WTC11 (cell line): ENCODE measurements at places on chromosomes 3 and 15.
A peak's percentile ranks its signal among the peaks of the same experiment; 100 is the strongest.

GRCh38 chr3:45677033-45677446 lies 12.2 kb upstream of the SACM1L start:
- no peak for DNase-seq

GRCh38 chr3:115520241-115520640 lies 103.1 kb upstream of the GAP43 start:
- no peak for DNase-seq

DNA sequence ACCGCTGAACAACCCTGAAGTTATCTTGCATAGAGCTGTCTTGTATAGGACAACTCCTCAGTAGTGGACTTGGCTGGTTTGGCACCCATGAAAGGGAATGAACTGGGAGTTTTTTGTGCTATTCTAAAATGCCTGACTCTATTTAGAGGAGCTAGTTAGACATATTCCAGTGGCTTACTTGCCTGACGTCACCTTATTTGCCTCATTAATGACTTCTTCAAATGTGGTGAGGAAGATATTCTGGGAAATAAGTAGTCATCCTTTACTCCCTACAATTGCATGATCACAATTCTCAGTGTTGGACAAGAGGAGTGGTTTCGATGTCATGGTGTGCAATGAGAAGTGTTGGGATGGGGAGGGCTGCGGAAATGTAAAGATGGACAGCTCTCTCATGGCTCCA lies 509.2 kb upstream of the MDFIC2 start:
- DNase-seq, result no peak

- no peak for DNase-seq
These were observed 104.4 kb downstream of the TMCO5A start for GRCh38 chr15:38038659-38039442.

- DNase-seq, result no peak
These were observed 620 bp upstream of the PYGO1 start for GRCh38 chr15:55588815-55589115.

DNA sequence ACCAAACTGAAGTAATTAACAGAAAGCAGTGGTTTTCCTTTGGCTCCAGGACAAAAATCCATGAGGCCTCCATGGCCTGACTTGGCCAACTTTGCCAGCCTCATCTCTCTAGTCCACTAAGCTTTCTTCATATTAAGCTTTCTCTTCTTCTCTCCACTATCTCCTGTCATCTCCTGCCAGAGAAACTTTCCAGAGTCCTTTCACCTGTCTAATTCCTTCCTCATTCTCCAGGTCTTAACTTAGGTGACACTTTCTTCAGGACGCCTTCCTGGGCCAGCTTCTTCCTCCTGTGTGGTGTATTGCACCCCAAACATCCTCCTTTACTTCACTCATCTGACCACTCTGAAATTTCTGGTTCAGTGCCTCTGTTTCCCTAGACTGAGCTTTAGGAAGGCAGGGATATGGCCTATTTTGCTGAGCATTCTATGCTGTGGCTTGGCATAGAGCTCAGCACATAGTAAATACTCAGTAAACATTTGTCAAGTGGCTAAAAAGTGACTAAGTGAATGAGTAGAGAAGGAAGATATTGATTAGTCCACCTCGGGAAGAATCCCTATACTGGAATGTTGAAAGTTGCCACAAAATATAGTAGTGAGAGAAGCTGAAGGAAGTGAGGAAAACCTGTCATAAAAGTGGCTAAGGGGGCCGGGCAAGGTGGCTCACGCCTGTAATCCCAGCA lies 34.6 kb upstream of the IGF2BP2 start:
- no peak for DNase-seq

GRCh38 chr3:195227871-195228270 lies 43.1 kb downstream of the XXYLT1 start:
- DNase-seq, result no peak

GRCh38 chr15:37888356-37888755 lies 46.1 kb upstream of the TMCO5A start:
- no peak for DNase-seq

- peak; percentile 65 for DNase-seq
These were observed 87.3 kb upstream of the C15orf61 start for GRCh38 chr15:67433495-67434099.

DNA sequence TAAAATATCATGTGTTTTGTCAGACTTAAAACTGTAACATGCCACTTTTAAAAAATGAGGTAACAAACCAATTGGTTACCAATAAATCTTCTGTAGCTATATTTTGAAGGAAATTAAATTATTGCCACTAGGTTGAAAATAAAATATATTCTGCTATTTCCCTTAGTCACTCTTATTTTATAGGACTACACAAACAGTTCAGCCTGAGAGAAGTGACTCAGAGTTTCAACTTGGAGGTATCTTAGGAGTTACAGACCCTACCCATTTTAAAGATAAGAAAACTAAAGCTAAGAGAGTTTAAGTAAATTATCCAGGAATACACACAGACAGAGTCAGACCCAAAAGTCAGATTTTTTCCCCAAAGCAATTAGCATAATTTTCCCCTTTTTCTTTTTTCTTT lies 65.1 kb downstream of the PIK3CB start:
- no peak for DNase-seq

GRCh38 chr15:29465816-29466215 lies 196.2 kb upstream of the NSMCE3 start:
- DNase-seq, result no peak

GRCh38 chr3:24450160-24450907 lies 44.3 kb downstream of the THRB start:
- no peak for DNase-seq

- DNase-seq, result no peak
These were observed 2.9 kb downstream of the NCEH1 start for GRCh38 chr3:172707967-172708366.

GRCh38 chr3:161770484-161771386 lies 274.1 kb downstream of the OTOL1 start:
- DNase-seq, result no peak

- DNase-seq, result no peak
These were observed 5.2 kb downstream of the LINS1 start for GRCh38 chr15:100596792-100597191.

- DNase-seq, result no peak
These were observed 31.2 kb downstream of the SLC25A36 start for GRCh38 chr3:140972833-140973232.

DNA sequence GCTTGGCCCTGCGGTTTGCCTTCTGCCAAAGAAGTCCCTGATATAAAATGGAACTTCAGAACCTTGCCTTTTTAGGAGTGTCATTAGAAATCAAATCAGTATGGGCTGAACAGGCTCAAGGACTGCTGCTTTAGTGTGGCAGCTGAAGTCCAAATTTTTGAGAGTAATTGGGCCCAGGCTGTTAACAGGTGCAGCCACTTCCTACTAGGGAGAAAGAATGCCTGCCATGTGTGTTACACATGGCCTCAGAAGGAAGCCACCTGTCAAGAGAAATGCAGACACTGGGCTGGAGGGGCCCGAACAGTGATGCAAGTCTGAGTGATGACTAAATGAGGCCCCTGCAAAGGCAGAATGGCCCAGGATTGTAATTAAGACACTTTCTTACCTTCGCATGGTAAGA lies 786.7 kb upstream of the CFAP20DC start:
- DNase-seq, result no peak

- peak; percentile 52 for DNase-seq
These were observed 23.1 kb downstream of the SRPRB start for GRCh38 chr3:133828576-133829309.

- no peak for DNase-seq
These were observed 104.2 kb downstream of the THRB start for GRCh38 chr3:24390169-24391130.

DNA sequence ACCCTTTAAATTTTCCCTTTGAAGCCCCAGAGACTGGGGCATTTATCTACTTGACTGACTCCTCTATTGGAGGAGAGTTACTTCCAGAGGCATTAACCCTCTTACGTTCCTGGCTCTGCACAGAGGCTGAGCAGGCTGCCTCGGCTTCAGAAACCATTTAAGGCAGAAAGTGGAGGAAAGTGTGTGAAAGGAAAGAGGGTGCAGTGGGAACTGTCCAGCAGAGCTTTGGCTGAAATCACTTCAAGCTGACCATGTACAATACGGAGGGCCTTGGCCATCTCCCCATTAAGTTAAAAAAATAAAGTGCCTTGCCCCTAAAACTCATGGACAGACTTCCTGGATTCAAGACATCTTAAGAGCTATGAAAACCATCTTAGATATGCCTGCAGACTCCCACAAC lies 238.7 kb downstream of the SV2B start:
- DNase-seq, result peak; percentile 33

- DNase-seq, result no peak
These were observed 84.4 kb upstream of the KCNMB2 start for GRCh38 chr3:178451799-178452198.

DNA sequence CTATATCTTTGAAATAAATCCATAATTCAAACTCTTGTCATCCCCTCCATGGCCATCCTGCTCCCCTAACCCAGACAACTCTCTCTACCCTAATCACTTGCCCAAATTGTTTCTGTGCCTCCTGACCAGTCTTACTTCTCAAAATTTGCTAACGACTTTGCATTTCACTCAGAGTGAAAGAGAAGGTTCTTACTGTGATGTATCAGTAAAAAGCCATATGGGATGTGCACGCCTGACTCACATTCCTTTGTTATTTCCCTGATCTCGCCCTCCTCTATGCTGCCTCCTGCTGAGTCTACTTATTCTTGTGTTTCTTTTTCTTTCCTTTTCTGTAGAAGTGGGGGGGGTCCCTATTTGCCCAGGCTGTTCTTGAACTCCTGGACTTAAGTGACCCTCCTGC lies 487.2 kb upstream of the FRG2C start:
- DNase-seq, result no peak

- no peak for DNase-seq
These were observed 195.2 kb upstream of the CADPS start for GRCh38 chr3:63070476-63070810.

GRCh38 chr15:56056626-56057025 lies 63.2 kb upstream of the NEDD4 start:
- DNase-seq, result no peak

- DNase-seq, result no peak
These were observed 46.0 kb upstream of the PLXNA1 start for GRCh38 chr3:126936853-126937425.

GRCh38 chr3:42713747-42714146 lies 11.1 kb upstream of the HHATL start:
- no peak for DNase-seq

GRCh38 chr15:40282147-40282868 lies 556 bp downstream of the ANKRD63 start:
- DNase-seq, result peak; percentile 68

DNA sequence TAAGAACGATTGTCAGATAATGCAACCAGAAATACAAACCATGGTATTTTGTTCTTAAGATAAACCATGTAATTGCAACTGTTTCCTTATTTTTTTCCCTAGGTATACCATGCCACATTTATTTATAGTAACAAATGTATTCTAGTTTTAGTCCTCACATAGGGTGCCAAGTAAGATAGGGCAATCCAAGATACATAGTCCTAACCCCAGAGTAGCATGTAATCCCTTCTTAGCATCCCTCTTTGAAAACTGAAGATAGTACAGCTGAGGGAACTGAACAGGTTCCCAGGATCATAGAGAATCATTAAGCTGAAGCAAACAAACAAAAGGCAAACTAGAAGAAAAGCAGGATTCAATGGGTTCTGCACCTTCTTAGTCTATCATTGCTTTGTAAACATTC lies 24.8 kb downstream of the TRNT1 start:
- DNase-seq, result no peak

DNA sequence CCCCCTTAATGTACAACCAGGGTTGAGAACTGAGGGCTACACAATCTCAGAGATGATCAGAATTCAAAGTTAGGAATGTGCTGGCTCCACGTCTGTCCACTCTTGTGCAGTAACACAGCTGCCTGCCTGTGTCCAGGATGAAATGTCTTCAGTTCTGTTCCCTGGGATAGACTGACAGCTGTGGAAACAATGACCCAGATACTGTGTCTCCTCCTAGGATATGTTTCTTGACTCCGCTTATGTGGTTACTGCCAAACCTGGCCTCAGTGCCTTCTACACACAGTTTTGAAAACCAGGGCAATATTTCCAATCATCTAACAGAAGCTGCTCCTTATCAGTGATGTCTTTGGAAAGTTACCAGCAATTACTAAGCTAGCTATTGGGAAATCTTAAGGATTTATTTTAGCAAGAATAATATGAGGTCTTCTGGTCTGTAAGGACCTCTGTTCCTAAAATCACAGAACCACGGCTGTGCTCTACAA lies 67.6 kb downstream of the NOX5 start:
- no peak for DNase-seq

DNA sequence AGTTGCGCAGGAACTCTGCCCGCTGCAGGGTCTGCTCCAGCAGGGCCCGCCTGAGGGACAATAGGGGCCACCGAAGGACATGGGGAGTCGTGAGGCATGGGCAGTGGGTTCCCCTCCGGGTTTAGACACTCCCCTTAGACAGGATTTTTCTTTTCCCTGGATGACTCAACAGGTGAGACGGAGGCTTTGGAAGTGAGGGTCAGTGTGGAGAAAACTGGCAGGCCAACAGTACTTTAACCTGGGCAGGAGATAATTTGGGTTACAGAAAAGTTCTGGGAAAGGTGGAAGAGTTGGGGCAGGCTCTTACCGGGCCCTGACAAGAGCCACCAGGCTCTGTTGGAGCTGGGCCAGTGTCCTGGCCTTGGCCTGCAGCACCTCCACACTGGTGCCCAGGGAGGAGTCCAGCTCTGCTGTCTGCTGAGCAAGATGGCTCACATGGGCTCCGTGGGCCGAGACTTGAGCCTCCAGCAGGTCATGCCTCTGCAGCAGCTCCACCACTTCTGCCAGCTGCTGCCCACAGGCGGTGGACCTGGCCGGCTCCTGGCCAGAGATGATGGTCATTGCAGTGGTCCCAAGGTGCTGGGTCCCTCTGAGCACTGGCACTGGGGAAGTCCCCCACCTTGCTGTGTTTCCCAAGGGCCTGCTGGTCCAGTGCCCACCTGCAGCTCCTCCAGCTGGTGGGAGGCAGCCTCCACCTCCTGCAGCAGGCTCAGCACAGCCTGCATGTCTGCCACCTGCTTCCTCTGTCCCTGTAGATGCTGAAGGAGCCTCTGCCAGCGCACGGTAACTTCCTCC lies 11.0 kb downstream of the SPTBN5 start:
- DNase-seq, result no peak

GRCh38 chr3:133477487-133477886 lies 77.6 kb downstream of the BFSP2 start:
- DNase-seq, result no peak

DNA sequence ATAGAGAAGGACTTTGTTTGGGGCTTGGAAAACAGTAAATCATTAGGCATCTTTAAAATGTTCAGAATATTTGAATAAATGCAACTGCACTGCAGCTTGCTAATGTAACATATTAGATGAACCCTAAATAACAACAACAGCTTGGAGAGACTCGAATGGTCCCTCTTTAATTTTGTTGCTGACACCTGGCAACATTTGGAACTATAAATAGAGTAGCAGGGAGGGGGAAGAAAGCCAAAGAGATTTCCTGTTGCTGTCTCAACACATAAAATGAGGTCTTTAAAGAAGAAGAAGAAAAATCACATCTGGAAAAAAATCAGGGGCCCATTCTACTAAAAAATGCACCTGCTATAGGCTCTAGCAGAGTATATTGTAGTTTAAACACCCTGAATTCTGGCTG lies 49.9 kb upstream of the DPPA4 start:
- DNase-seq, result no peak

DNA sequence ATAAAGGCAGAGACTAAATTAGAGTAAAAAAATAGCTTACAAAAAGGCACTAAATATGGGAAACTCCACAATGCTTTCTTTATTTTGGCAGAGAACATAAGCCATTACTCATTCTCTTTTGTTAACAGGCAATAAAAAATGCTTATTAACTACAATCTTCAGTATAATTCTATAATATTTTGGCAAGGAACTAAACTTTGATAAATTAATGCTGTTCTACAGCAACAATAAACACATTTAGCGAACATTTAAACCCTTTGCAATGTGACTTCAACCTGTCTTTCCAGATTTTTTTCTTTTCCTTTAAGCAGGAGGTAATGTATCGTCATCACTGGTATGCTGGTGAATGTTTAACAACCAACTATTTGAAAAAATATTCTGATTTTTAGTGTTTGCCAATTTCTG lies 42.2 kb upstream of the POU1F1 start:
- no peak for DNase-seq
